ENCODE measurements at places on chromosomes 6 and 20. TPM values are rescaled to one million over a fixed set of nuclear protein-coding genes. Genes with fewer than 3 reads are reported as not detected.

The MPIG6B gene
- total RNA-seq = not detected

The HLA-DMB gene
- 0.50 TPM for total RNA-seq

The TPBG gene
- total RNA-seq = 15.4 TPM

The TGM3 gene
- total RNA-seq = not detected

The POU5F1 gene
- total RNA-seq = not detected

The SYCP2 gene
- total RNA-seq = 0.50 TPM

The CRISP3 gene
- not detected for total RNA-seq

The CHRNA4 gene
- total RNA-seq = not detected

The SLC22A3 gene
- 0.07 TPM for total RNA-seq

The RBBP8NL gene
- not detected for total RNA-seq

The TMEM244 gene
- total RNA-seq = not detected

The ALDH8A1 gene
- total RNA-seq = 0.27 TPM

The PIM1 gene
- 4.5 TPM for total RNA-seq

The MEP1A gene
- not detected for total RNA-seq

The BPIFB1 gene
- total RNA-seq = not detected

The TREML2 gene
- not detected for total RNA-seq

The ARFGAP1 gene
- total RNA-seq = 54.7 TPM

The ZC2HC1B gene
- total RNA-seq = not detected

The TBXT gene
- total RNA-seq = not detected

The ETV7 gene
- total RNA-seq = 0.14 TPM

The PAX1 gene
- not detected for total RNA-seq

The COL11A2 gene
- 0.13 TPM for total RNA-seq

The BPIFB4 gene
- total RNA-seq = not detected

The ADNP gene
- total RNA-seq = 54.0 TPM

The TNNC2 gene
- not detected for total RNA-seq

The PHF3 gene
- total RNA-seq = 73.9 TPM

The PACRG gene
- not detected for total RNA-seq

The DPM1 gene
- 91.2 TPM for total RNA-seq

The COL21A1 gene
- 0.66 TPM for total RNA-seq

The BCAS1 gene
- not detected for total RNA-seq

The NANP gene
- 12.8 TPM for total RNA-seq

The FUT9 gene
- not detected for total RNA-seq

The POM121L2 gene
- total RNA-seq = not detected

The SLC22A1 gene
- not detected for total RNA-seq
